Aorta (tissue), 5 donors: ENCODE measurements at places on chromosomes 16 and 17. TPM values are rescaled to one million over a fixed set of nuclear protein-coding genes. Genes with fewer than 3 reads are reported as not detected.

The EXOC7 gene
- polyA plus RNA-seq = 25.7 TPM

The TMED6 gene
- not detected for polyA plus RNA-seq

The CPSF4L gene
- polyA plus RNA-seq = not detected

The COX10 gene
- polyA plus RNA-seq = 4.6 TPM

The NPB gene
- polyA plus RNA-seq = not detected

The ZNF469 gene
- 0.38 TPM for polyA plus RNA-seq

The ALDH3A1 gene
- 1.4 TPM for polyA plus RNA-seq

The RNF112 gene
- polyA plus RNA-seq = 5.1 TPM

The CD300A gene
- 2.6 TPM for polyA plus RNA-seq

The COL1A1 gene
- polyA plus RNA-seq = 391 TPM

The MT1H gene
- 12.6 TPM for polyA plus RNA-seq
